ENCODE measurements at places on chromosomes 3 and 15.
A peak's percentile ranks its signal among the peaks of the same experiment; 100 is the strongest.

- DNase-seq: no peak
These were observed 47.8 kb downstream of the IQGAP1 start for GRCh38 chr15:90435652-90436337.

GRCh38 chr15:70443486-70444273, 319.7 kb downstream of the UACA start:
- no peak for DNase-seq

- peak; percentile 53 for DNase-seq
These were observed 747 bp upstream of the ZNF592 start for GRCh38 chr15:84747416-84748273.

DNA sequence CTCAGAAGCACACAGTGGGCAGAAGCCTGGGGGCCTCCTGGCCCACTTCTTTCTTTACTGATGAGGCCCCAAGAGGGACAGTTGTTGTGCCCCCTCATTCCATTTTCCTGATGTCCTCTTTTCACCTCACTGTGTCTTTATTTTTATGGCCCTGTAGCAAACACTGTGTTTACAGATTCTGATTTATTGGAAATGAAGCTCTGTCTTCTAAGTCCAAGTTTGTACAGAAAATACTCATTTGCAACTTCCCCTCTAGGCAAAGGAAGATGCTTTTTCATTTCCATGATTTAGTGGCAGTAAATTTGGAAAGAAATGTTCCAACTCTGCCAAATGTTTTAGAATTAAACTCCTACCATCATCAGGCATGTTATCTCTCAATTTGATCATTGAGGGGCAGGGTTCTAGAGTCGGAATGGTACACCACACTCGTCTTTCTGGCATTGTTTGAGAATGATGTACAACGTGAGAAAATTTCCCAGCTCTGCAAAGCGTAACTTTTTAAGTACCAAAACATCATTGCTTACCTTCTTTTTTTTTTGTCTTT, 129.7 kb downstream of the ARNT2 start:
- no peak for DNase-seq

GRCh38 chr3:173892547-173892946, 495.0 kb downstream of the NLGN1 start:
- no peak for DNase-seq

GRCh38 chr3:124760601-124761000, 30.3 kb downstream of the UMPS start:
- DNase-seq: no peak

DNA sequence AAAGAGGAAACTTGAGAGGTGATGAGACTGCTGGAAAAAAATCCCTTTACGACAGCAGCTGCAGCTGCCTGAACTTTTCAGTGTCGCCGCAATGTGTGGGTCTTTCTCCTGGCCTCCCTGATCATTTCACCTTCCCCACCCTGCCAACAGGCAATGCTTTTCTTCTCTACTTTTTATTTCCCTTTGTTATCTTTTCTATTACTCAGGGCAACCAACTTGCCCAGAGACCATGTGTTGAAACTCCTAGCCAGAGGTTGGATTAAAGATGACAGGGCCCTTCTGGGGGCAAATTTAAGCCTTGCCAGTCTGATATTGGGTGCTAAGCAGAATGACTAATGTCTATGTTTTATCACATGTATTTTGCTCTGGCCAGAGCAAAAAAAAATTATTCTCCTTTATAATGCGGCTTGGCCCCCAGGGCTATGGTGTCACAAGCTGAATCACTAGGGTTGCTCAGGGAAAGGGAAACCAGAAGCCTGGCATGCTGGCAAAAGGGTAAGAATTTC, 51.5 kb upstream of the CFAP20DC start:
- no peak for DNase-seq

DNA sequence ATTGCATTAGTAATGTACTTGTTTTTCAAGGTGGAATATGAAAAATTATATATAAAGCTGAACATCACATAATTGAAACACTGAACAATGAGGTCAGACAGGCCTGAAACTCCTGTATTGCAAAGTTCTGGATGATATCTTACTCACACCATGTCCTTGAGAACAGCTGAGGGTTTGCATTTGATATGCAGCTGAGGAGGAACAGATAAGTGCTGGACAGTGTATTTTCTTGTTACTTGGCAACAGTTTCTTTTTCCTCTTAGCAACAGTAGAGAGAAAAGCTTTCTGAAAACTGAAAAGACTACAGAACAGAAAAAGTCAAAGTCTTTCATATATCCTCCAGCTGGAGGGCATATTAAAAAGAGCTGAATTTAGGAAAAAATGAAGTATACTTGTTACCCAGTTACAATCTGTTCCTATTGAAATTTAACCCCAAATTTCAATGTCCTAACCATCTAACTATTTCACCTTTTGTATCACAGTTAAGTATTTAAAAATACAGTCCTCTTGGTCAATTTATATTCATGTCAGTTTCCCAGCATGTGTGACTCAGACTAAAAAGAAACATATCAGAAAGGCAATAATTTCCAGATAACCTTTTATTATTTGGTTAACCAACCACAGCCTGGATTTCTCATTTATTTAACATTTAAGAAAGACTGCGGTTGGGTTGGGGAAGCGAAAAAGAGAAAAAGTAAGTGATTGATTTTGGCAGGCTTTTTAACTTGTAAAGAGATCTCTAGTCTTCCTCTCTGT, 733.0 kb upstream of the DPPA4 start:
- DNase-seq: no peak

DNA sequence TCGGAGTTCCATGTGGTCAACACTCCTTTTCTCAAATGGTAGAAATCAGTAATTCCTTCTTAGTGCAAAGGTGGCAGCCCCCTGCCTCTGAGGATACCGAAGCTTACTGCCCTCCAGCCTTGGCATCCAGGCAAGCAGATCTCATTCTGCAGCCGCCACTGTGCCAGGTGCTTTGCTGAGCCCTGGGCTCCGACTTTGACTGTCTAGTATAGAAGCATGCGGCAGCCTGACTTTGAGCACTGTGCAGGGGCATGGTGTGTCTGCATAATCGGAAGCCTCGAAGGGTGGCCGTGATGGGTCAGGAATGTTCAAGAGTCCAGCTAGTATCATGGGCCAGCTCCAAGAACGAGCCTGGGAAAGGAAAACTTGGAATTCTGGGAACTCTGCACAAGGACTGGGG, 39.7 kb downstream of the ABTB1 start:
- DNase-seq: no peak

DNA sequence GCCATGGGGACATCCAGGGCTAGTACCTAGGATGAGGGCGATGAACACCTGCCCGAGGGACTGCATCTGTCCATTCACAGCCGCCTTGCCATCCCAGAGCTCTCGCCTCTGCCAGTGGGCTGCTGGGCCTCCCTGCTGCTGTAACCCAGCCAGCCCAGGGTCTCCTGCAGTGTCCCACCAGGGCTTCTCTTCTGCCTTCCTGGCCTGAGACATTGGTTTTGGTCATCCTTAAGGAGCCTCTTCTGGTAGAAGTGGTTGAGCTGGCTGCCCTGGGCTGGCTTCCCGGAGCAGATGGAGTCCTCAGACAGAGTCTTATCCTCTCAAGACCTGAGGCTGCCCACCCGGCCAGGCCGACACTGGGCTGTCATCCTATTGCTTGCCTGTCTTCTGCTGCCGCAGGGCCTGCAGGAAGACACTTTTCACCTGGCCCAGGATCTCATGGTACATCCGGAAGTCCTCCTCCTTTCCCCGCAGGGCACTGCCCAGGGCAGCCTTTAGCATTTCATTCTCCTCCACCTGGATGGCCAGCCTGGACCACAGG, 6.1 kb upstream of the HHATL start:
- no peak for DNase-seq

DNA sequence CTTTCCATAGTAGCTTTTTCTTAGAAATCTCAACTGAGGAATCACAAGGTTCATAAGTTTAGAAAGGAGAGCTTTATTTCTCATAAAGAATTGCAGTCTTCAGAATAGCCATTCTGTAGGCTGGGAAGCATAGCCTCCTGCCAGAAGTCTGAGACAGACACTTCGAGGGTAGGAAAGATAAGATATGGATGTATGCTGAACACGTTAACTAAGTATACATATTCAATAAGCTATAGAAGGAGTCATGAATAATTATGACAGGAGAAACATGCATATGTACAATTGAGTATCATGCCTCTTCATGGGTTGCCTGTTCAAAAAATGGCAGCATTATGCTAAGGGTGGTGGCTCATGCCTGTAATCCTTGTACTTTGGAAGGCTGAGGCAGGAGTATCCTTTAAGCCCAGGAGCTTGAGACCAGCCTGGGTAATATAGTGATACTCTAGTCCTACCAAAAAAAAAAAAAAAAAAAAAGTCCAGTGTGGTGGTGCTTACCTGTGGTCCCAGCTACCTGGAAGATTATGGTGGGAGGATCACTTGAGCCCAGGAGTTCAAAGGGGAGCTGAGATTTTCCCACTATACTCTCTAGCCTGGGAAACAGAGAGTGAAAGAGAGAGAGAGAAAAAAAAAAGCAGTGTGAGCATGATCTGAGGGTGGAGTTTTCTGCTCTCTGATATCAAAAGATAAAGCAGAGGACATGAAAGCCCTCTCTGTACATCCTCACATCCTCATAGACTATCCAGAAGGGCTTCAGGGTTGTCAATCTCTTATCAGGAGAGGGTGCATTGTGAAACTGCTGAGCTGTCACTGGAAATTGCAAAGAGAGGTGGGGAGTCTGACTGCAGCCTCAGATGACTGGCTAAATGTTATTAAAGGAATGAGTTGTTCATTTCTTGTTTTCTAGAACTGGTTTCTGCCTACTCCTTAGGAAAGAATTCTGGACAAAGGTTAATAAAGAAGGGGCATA, 23.6 kb upstream of the CADPS start:
- DNase-seq: no peak

GRCh38 chr15:62624547-62625378, 417.8 kb upstream of the TPM1 start:
- no peak for DNase-seq

GRCh38 chr15:74144153-74144775, 13.9 kb downstream of the ISLR2 start:
- peak; percentile 64 for DNase-seq

DNA sequence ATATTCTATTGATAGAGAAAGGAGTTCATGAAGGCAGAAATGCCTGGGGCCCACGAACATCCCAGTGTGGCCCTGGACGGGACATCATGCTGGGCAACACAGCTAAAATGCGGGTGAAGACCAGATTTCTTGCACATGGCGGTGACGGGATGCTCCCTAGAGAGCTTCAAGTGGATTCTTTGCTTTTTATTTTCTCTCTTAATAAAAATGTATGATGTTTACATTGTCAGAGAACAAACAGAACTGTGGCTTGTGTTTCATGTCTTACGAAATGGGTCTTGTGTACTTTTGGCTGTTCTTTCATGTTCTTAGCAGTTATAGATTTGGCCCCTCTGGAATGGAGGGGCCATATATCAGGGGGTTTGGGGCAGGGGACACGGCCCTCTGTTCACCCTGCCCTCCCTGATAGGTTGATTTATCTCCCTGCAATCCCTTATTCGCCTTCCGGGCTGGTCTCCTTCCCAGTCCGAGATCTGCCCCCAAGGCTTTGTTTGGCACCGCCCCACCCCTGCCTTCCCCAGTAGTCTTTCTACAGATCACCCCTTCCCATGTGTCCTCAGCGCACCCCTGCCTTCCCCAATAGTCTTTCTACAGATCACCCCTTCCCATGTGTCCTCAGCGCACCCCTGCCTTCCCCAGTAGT, 68.7 kb upstream of the CGNL1 start:
- no peak for DNase-seq

DNA sequence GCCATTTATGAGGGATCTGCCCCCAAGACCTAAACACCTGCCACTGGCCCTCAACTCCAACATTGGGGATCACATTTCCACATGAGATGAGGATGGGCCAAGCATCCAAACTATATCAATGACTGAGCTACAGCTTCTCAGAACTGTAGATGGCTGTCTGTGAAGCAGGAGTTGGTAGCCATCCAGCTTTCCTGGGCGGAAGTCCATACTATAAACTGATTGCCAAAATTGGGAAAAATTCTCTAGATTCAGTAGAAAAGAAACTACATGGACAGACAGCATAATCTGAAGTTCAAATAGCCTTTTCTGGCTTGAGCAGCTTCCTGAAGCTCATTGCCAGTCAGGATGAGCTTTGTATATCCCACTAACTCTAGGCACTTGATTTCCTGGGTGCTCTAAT, 214.7 kb upstream of the ZBTB20 start:
- DNase-seq: no peak

GRCh38 chr3:16896094-16896627, 11.4 kb downstream of the PLCL2 start:
- DNase-seq: no peak

DNA sequence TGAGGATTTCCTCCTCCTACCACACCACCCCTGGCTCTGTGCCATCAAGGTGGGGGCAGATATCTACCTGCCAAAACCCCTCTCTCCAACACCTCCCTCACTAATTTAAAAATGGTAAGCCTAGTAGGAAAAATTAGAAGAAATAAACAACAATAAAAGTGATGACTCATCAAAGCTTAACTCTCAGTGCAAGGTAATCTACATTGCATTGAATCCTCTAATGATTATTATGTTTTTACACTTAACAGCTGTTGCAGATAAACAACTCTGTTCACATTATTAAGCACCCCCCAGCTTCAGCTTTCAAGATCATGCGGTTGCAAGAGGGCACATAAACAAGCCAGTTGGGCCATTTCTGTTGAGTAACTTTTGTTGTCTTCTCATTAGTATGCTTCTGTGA, 396.1 kb upstream of the ATP11B start:
- no peak for DNase-seq

DNA sequence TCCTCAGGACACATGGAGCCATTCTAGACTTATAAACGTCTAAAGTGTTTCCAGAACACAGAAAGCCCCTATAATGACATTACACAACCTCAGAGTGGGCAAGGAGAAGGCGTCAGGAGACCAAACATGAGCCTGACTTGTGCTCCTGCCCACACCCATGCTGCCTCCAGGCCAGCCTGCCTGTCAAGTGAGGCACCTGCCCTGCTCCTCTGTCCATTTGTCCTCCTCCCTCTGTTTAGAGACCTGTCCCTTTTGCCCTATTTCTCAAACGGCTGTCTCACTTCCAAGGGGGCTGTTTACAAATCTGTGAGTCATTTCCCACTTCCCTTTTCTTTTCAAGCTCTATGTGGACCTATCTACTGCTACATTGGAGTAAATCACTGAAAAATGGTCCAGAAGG, 21.0 kb downstream of the ZDHHC3 start:
- no peak for DNase-seq

- no peak for DNase-seq
These were observed 16.7 kb upstream of the PPP1R2 start for GRCh38 chr3:195559723-195560409.

DNA sequence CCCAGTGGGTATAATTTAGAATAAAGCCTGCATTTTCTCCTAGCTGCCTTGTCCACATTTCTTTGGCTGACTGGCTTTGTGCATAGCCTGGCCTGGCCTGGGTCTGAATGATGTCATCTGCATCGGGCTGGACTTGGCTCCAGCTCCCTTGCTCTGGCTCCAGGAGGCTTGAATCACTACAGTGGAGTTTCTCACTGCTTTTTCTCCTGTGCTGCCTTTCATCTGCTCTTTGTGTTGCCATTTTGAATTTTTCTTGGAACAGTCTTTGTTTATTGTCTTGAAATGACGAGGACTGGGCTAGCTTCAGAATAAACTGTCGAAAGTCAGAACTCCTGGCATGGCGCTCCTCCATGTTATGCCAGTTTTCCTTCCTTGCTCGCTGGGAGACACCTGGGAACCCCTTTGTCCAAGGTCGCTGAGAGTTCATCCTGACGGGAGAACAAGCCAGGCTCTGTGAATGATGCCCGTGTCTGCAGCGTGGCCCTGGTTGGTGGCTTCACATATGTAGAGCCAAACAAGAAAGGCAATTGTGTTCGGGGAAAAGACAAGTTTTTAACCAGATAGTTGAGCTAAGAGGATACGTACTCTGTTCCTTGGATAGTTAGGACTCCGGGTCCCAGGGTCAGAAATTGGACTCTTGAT, 258.9 kb downstream of the PDZRN3 start:
- no peak for DNase-seq
